ENCODE measurements at places on chromosomes 2 and 18.

GRCh38 chr2:135151615-135152014 is 99.5 kb downstream of the RAB3GAP1 start:
- DNase-seq = no peak

GRCh38 chr18:48140731-48141130 is 210.3 kb upstream of the SMAD2 start:
- DNase-seq = no peak

DNA sequence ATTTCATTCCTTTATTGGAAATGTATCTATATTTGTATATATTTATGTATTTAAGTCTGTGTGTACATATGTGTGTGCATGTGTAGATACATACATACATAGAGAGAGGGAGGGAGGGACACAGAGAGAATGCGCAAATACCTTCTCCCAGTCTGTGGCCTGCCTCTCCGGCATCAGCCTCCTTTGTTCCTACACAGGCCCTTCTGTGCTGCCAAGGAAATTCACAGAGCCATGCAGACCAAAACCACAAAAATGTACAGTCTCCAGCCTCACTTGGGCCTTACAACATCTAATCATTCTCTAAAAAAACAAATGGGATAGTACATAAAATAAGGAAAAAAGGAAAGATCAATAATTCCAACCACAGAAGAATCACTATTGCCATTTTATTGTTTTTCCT is 8.8 kb upstream of the CRACDL start:
- DNase-seq = no peak

DNA sequence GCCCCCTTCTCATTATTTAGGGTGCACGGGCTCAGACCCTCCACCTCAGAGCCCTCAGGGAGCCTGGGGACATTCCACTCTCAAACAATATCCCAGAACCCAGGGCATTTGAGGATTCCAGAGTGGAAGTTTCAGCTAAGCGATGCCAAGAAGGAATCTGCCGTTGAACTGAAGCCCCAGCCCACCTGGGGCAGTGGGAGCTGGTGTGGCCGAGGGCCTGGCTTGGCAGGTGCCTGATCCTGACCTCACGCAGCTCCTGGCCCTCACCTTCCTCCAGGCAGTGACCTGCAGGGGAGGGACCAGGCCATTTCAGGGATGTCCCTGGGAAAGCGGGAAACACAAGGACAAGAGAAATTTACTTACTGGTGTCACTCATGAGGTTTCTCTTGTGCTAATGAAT is 58.2 kb downstream of the ACKR3 start:
- DNase-seq = no peak

DNA sequence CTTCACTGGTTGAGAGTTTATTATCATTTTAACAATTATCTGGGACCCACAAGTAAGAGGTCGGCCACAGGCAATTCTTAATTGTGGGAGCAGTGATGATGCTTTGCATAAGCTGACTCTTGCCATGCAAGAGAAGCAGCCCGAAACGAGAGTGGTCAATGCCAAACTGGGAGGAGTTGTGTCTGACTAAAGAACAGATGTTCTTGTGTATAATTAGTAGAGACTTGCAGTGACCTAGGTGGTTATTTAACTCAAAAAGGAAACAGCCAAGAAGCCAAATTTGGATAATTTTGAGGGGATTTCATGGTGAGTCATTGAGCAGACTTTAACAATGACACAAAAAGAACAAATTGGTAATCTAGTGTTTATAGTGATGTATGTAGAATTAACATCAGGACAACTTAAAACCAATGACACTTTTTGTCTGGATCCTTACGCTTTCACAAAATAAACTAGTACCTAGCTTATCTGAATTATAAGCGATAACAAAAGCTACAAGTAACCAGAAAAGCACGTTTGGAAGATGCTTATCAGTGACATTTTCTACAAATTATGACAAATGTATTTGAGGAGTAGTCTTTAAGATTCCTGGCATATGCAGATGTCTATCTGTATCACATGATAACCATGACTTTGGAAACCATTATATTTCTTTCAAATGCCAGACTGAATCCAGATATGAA is 184.7 kb upstream of the DLGAP1 start:
- DNase-seq = no peak

GRCh38 chr18:62409821-62410220 is 84.7 kb downstream of the TNFRSF11A start:
- DNase-seq = no peak

GRCh38 chr2:235201756-235202155 is 249.9 kb downstream of the SH3BP4 start:
- no peak for DNase-seq

DNA sequence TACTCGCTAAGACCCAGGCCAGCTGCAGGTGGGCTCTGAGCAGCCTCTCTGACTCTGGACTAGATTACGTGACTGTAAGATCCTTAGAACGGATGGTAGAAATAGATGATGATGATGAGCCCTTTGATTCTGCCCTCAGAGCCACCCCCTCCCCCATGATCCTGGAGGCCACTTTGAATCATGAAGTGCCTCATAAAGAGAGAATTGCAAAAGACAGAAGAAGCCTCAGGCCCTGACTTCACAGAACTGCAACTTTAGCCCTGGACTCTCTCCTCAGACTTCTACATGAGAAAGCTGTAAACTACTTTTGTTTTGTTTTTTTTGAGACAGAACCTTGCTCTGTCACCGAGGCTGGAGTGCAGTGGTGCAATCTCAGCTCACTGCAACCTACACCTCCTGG is 15.4 kb upstream of the TET3 start:
- no peak for DNase-seq

DNA sequence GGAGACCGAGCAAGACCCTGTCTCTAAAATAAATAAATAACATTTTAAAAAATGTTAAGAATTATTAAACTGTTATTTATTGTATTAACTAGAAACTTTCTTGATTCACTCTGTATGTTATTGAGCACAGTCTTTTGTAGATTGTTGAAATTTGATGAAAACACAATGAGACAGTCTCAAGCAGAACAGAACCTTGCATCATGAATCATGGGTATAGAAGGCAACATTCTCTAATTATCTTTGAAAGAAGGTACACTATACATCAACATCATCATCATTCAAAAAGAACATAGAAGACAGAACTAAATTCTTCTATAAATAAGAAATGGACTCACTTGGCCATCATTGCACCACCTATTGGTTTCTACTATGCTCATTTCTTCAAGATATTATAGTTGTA is 67.7 kb downstream of the SLC8A1 start:
- DNase-seq = no peak

GRCh38 chr2:240255811-240256703 is 115.6 kb upstream of the OTOS start:
- DNase-seq = no peak

DNA sequence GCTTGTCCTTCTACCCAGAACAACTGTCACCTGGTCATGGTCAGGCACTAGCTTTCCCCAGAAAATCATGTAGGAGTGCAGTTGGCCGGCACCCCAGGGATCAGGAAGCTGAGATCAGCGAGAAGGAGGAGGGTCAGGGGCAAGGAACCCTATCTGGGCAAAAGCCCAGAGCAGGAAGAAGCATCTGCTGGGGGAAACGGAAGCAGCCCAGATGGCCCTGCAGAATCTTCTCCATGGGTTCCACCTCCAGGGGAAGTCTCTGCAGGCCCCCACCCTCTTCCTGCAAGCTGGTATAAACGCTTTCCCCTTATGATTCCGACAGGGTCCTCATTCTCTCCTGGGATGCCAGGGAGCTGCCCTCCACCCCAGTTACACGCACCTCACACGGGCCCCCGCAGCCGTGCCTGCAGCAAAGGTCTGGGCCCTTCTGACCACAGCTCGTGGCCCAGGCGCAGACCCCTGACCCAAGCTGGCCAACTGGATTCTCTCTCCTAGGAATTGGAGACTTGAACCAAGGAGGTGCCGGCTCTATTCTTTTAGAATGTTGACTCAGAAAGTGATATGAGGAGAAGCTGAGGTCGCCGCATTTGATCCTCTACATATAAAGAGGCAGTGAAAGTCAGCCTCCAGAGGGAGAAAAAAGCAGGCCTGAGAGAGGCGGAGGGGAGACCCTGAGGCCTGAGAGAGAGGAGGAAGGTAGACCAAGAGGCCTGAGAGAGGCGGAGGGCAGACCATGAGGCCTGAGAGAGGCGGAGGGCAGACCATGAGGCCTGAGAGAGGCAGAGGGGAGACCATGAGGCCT is 71.0 kb downstream of the STPG4 start:
- DNase-seq = no peak

DNA sequence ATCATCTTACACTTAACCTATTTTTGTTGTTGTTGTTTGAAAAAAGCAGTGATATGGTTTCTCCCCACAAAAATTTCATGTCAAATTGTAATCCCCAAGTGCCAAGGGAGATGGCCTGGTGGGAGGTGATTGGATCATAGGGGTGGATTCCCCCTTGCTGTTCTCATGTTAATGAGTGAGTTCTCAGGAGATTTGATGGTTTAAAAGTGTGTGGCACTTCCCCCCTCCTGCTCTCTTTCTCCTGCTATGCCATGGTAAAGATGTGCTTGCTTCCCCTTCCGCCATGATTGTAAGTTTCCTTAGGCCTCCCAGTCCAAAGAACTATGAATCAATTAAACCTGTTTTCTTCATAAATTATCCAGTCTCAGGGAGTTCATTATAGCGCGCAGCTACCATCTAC is 1362.7 kb upstream of the FAM98A start:
- DNase-seq = no peak
